ENCODE measurements at places on chromosomes 12 and 14.

GRCh38 chr12:32596030-32596429, 83.1 kb upstream of the DNM1L start:
- DNase-seq: no peak

DNA sequence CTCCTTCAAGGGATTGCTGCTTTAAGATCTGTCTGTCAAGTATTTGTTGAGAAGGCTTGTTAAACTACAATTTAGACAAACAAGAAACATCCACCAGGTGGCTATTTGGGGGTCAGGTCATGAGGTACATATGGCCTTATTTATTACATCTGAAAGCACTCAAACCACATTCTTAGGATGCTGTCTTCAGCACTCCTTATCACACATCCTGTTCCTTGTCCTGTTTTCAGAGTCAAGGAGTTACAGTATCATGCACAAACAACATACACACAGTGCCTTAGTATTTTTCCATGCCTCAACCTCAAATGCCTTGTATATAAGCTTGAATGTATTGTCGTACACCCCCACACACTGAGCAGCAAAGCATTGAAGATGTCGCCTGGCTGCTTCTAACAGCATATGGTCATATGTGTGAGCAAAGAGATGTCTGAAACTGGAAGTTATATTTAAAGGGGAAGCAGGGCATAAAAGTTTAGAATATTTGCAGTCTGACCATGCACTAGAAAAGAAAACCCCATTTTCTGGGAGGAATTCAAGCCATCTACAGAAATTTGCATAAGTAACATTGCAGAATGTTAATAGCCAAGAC, 83.8 kb downstream of the KCNMB4 start:
- no peak for DNase-seq

- peak; percentile 12 for DNase-seq
These were observed 610 bp downstream of the VSIG10 start for GRCh38 chr12:118103201-118103600.

DNA sequence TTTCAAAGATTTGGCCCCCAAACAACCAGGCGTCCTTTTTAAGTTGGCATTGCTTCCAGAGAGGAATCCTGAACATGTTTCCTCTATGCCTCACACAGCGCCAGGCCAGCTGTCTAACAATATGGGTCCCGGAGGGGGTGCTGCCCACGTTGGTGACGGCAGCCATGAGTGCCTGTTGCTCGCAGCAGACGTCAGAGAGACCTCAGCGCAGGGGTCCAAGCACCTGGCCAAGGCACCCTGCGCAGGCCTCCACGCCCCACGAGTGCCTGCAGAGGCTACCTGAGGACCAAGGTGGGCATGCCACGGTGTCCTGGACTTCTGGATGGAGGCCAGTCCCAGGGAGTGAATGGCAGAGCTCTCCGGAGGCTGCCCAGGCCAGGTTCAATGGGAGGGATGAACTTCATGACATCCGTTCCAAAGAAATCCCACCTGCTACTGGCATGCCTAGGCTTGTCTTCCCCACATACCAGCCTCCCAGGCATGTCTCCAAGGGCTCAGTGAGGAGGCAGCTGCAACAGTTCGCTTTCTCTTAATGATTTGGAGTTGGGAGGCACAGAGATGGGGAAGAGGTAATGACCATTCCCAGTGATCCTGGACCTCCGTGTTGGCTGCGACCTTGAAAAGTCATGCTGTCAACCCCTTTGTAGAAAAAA, 11.6 kb upstream of the FOXN3 start:
- DNase-seq: no peak

DNA sequence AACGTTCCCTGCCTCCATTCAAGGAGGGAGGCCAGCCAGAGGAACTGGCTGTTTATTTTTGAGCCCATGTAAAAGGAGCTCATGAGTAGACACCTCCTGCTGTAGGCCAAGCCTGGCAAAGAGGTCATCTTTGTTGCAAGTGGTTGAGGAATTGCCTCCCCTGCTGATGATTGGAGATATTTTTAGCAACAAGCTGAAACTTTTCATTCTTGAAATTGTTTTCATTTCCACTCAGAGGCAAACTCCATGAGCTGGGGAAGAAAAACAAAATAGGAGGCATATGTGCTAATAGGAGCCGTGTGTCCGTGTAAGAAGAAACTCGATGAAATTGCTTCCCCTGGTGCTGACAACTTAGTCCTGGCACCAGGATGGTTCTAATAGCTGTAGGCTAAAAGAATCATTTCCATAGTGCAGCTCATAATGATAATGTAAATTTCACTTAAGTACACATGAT, 440.1 kb upstream of the FAR2 start:
- DNase-seq: no peak

- no peak for DNase-seq
These were observed 329.8 kb downstream of the MED13L start for GRCh38 chr12:115947696-115948062.

- DNase-seq: no peak
These were observed 2.4 kb upstream of the KCNC2 start for GRCh38 chr12:75212072-75212471.

GRCh38 chr12:107225635-107226034, 132.3 kb upstream of the CRY1 start:
- DNase-seq: no peak

DNA sequence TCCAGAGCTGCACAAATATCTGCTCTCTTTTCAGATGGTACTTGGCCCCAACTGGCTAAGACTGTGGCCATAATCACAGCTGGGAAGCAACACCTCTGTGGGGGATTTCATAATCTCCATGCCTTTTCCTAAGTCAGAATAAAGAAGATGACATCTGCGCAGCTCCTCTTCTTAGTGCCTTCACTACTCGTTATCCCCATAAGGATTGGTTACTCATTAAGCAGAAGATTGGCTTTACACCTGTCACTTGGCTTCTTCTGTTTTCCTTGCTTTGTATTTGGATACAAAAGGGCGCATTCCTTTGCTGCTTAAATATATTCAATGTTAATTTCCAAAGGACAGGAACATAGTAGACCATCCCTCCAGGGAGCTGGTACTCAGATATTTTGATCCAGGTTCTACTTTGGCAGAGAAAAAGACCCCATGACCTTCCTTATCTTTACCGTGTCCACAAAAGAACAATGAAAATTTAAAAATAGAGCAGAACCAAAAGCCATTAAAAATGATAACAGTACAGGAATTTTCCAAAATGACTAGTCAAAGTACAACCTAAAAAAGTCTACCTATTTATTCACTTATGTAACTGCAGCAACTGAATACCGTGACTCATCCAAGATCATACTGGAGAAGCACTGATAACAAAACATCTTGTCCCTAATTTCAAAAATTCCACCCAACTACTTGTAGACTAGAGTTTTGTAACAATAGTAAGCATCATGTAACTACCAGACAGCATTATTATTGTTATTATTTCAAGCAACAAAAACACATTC, 352.3 kb upstream of the TMPO start:
- no peak for DNase-seq

- DNase-seq: no peak
These were observed 429.4 kb downstream of the DIO2 start for GRCh38 chr14:79781882-79782281.

GRCh38 chr12:57216014-57216911, at the start of gene NXPH4:
NXPH4 (plus strand) TSS chr12:57216794; CDS start chr12:57216970, 176 bp downstream.
- DNase-seq: peak; percentile 84

DNA sequence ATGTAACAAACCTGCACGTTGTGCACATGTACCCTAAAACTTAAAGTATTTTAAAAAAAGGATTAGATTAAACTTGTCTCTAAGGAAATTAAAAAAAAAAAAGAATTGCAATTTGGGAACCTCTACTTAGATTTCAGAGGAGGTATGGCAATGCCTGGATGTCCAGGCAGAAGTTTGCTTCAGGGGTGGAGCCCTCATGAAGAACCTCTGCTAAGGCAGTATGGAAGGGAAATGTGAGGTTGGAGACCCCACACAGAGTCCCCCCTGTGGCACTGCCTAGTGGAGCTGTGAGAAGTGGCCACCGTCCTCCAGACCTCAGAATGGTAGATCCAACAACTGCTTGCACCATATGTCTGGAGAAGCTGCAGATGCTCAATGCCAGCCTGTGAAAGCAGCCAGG, 279.6 kb upstream of the CCDC196 start:
- DNase-seq: no peak

DNA sequence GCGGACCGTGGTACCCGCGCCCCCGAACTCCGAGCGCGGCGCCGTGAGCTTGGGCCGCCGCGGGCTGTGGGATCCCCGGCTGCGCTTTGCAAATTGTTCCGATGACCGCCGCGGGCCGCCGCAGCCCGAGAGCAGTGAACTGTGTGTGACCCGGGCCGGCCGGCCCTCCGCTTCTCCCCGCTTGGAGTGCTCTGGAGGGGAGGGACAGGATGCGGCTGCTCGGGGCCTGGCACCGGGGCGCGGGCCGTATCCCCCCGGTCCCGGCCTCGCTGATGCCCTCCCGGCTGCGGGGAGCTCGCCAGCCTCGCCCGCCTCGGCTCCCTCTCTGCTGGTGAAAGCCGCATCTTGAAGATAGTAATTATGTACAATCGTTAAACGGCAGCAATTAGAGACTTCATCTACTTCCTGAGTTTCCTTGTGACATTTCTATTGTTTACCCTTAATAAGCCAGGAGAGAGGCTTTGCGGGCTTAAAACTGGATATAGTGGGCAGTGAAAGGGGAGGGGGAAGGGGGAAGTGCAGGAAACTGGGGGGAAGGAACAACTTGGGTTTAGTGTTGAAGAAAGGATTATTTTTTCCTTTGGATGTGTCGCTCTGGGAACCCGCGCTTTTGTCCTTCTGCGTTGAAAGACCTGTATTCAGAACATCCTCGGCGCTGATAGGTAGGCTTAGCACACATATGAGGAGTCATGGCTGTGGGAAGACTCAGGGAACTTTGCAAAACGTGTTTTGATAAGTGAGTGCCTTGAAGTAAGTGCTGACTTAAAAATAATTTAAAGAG, 1.2 kb downstream of the PELI2 start:
- DNase-seq: peak; percentile 41

- no peak for DNase-seq
These were observed 535.3 kb downstream of the GALC start for GRCh38 chr14:87457720-87458119.

GRCh38 chr12:62701492-62701891, 233.5 kb downstream of the PPM1H start:
- DNase-seq: no peak

- DNase-seq: no peak
These were observed 103.3 kb downstream of the AEBP2 start for GRCh38 chr12:19542606-19543005.

GRCh38 chr14:57657487-57657886, 163.8 kb upstream of the CCDC198 start:
- DNase-seq: no peak

- no peak for DNase-seq
These were observed 79.8 kb downstream of the TTC9 start for GRCh38 chr14:70721542-70721941.

DNA sequence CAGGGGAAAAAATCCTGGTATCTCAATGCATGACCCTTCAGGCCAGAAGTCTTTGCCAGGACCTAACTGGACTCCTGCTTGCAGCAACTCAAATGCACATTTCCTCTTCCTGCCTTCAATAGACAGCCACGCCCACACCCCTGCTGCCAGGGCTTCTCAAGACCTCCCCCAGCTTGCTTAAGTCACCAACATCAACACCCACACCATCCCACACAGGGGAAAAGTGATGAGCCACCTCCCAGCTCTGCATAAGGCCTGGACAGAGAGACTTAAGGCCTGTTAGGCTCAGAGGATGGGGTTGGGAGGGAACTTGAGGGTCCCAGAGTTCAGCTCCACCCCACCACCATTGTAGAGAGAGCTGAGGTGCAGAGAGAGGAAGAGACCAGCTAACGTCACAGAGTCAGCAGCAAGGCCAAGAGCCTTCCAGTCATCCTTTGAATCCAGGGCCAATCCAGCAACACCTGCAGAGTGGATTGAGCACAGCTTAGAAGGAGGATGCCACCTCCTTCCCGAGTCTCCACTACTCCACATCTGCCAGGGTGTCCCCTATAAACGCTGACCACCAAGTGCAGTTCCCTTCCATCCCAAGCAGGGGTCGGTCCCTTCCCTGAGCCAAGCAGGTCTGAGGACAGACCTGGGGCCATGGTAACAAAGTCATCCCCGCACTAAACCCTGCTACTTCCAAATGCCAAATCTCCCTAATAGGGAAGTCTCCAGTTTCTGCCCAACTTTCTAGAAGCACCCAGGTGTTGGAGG, 50.0 kb downstream of the KDM2B start:
- DNase-seq: peak; percentile 86

- no peak for DNase-seq
These were observed 213.4 kb downstream of the EGLN3 start for GRCh38 chr14:33737446-33737845.

GRCh38 chr12:119601877-119602733, 8.5 kb downstream of the TMEM233 start:
- no peak for DNase-seq

GRCh38 chr14:78598046-78598920, 428.1 kb downstream of the NRXN3 start:
- peak; percentile 28 for DNase-seq

DNA sequence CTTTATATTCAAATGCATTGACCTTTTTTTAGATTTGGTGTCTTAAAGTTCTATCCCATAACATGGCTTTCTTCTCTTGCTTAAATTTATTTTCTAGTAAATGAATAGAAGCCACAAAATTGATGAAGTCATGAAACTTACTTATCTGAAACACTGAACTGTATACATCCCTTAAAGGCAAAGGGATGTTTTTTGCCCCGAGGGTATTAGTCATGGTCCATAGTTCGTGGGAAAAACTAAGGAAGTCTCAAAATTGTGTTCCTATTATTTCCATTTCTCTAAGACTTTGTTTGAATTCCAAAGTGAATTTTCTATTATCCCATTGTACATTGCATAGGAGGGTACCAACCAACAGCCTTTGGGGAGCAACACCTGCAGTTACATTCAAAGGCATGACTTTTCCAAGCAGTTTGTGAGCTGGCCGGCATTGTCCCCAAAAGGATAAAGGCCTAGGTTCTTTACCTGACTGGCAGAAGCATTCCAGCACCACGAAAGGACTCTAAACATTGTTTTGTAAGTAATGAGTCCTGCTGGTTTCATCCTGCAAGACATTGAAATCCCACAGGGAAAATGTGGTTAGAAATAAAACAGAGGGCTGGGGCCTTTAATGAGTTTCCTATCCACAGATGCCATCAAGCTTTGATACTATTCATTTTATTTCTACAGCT, 473.5 kb downstream of the PRKD1 start:
- DNase-seq: no peak

GRCh38 chr12:115698257-115698656, 579.2 kb downstream of the MED13L start:
- no peak for DNase-seq

- no peak for DNase-seq
These were observed 8.5 kb downstream of the RACGAP1 start for GRCh38 chr12:50016501-50017475.

GRCh38 chr14:104805326-104805678, 4.4 kb downstream of the ZBTB42 start:
- DNase-seq: no peak

GRCh38 chr12:8145754-8146441, 10.9 kb upstream of the ZNF705A start:
- DNase-seq: no peak
